LHCN-M2 (cell line): ENCODE measurements at places on chromosomes 12 and 14. TPM values are rescaled to one million over a fixed set of nuclear protein-coding genes. Genes with fewer than 3 reads are reported as not detected.
A peak's percentile ranks its signal among the peaks of the same experiment; 100 is the strongest.

The RASSF9 gene
- not detected in 2 replicates for total RNA-seq

The HOXC12 gene
- total RNA-seq = 0.34 and 0.38 TPM in 2 replicates

DNA sequence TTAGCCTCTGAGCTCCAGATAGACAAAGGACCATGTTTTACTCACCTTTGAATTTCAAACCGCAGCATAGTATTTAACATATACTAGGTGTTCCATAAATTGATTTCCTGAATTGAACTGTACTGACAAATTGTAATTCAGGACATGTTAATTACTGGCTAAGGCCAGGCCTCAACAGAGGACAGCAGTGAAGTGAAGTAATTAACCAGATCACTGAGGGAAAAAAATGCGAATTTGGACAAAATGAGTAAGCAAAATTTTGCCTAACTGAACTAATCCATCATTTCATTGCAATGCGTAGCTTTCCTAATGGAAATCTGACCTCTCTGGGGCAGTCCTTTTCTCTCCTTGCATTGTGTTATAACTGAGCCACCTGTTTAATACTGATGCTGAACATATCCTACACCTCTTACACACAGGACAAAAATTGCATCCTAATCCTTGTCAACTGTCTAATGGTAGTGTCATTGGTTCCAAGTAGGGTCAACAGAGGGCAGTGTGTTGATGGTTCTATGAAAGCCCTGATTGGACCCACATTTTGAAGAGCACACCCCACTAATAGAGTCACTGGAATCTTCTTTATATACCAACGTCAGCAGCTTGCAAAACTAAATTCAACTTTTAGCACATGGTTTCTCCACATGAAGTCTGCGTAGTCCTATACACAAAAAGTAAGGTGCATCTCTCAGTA is 148.4 kb downstream of the SLC25A21 start:
- peak; percentile 19 for DNase-seq

- DNase-seq = no peak
Observed at GRCh38 chr12:49567302-49567610, 686 bp downstream of the MCRS1 start.

DNA sequence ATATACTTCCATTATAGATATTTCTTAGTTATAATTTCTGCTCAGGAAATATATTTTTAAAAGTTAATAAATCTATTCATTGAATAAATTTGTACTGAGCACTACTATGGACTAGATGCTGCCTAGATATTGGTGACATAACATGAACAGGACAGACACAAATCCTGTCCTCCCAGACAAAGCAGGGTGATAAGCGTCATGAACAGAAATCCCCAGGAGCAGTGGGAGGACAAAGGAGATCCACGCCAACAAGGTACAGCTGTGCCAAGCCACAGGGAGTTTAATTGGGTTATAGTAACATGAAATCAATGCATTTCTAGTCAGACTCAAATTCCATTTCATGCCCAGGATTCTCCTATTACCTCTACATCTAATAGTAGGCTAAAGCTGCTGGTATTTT is 171.8 kb upstream of the CPNE8 start:
- DNase-seq = no peak

GRCh38 chr12:88781909-88782308 is 201.6 kb upstream of the KITLG start:
- DNase-seq = no peak

GRCh38 chr12:92596383-92596782 is 106.4 kb upstream of the PLEKHG7 start:
- no peak for DNase-seq

The TPPP2 gene
- not detected in 2 replicates for total RNA-seq

GRCh38 chr12:54257332-54257731 is 22.6 kb downstream of the CBX5 start:
- DNase-seq = no peak

DNA sequence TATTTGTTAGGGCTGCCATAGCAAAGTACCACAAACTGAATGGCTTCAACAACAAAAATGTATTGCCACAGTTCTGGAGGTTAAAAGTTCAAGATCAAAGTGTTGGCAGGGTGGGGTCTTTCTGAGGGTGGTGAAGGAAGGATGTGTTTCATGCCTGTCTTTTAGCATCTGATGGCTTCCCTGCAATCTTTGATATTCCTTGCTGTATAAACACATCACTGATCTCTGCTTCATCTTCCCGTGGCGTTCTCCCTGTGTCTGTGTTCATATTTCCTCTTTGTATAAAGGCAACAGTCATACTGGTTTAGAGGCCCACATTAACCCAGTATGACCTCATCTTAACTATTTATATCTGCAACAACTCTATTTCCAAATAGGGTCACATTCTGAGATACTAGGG is 167.5 kb downstream of the BTG1 start:
- no peak for DNase-seq
